ENCODE measurements at places on chromosomes 6 and 20.

- no peak for DNase-seq
Observed at GRCh38 chr6:112434896-112435435, 87.8 kb downstream of the RFPL4B start.

- DNase-seq: no peak
Observed at GRCh38 chr6:42287756-42288155, 70.1 kb upstream of the MRPS10 start.

- DNase-seq: no peak
Observed at GRCh38 chr20:45813006-45813340, 529 bp downstream of the UBE2C start.

- DNase-seq: peak; percentile 71
Observed at GRCh38 chr20:33862709-33863403, 51.7 kb downstream of the CHMP4B start.

DNA sequence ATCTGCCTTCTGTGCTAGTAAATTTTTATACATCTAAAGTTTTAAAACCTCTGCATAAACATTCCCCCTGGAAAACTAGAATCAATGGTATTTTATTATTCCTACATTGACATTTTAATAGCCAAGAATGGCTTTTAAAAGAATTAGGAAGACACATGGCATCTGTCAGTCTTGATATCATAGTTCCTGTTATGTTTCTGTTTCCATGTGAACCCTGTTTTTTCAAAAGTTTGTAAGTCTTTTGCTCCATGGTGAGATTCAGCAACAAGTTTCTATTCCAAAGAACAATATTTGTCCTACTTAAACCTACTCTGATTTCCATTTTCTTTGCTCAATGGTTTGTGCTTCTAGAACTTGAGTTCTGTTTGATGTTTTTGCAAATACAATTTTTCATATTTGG is 95.2 kb downstream of the PLEKHG1 start:
- DNase-seq: no peak

DNA sequence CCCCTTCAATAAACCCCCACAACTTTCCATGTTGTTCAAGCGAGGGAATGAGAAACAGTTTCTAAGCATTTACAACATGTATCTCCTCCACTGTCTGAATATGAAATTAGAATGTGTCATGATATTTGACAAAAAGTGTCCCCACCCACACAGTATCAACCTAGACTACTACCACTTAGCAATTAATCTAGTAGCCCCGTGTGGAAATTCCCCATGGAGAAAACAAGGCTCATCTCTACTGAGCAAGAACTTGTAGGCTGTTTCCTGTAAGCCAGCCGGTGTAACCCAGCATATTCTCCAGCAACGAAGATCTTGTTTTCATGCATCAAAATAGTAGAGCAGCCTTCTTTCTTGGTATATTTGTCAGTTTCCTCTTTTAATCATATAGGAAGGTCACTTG is 115.0 kb downstream of the IRF4 start:
- DNase-seq: no peak

- DNase-seq: no peak
Observed at GRCh38 chr6:106913676-106914280, 60.8 kb downstream of the CD24 start.

- no peak for DNase-seq
Observed at GRCh38 chr6:104428184-104428583, 431.5 kb downstream of the HACE1 start.

DNA sequence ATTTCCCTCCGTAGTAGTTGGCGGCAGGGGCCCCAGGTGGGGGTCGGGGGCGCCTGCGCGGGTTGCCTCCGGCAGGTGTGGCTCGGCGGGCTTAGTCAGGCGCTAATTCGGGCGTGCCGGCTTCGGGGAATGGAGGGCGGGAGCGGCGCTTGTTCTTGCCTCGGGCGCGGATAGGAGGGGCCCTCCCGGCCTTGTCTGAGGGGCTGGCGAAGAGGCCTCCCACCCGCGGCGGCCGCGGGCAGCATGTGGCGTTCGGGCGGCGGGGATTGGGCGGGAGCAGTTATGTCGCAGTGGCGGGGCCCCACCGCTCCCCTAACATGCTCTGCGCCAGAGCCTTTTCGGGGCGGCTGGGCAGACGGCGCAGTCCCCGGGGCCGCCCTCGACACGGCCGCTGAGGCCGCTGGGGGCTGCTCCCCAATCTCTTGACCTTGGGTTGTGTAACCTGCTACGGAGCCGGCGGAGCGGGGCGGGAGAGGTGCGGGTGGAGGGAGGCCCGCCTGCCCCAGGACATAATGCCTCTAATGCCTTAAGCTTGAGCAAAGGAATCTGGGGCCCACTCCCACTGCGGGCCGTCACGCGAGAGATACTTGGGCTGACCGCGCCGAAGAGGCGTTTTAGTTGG is 1.1 kb downstream of the AMD1 start:
- no peak for DNase-seq

DNA sequence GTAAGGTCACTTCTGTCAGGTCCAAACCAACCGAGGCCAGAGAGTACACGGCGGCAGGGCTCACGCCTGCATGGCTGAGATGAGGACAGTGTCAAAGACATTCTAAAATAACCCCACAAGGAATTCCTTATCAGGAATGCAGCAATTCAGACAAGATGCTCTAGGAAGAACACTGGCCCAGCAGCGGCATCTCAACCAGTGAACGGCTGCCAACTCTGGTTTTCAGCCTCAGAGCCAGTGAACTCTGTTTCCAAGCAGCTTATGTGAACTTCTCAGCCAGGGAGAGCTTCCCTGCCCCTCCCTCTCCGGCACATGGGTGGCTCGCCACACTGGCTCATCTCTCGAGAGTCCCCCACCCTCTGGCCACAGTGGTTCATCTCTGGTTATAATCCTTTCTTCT is 36.9 kb downstream of the KCNQ2 start:
- no peak for DNase-seq

DNA sequence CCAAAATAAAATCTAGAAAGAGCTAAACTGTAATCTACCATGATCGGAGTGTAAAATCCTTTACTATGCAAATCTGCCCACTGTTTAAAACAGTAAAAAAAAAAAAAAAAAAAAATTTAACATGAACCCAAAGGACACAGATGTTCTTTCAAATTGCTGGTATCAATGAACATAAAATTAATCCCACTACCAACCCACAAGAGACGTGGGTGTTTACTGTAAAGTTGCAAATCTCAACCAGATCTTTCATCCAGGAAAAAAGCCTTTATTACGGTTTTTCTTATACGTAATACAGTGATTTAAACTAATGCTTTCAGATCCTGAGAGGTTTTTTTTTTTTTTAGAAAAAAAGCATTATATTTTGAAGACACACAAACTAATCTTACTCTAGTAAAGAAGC is 2.5 kb downstream of the CDK19 start:
- DNase-seq: no peak

DNA sequence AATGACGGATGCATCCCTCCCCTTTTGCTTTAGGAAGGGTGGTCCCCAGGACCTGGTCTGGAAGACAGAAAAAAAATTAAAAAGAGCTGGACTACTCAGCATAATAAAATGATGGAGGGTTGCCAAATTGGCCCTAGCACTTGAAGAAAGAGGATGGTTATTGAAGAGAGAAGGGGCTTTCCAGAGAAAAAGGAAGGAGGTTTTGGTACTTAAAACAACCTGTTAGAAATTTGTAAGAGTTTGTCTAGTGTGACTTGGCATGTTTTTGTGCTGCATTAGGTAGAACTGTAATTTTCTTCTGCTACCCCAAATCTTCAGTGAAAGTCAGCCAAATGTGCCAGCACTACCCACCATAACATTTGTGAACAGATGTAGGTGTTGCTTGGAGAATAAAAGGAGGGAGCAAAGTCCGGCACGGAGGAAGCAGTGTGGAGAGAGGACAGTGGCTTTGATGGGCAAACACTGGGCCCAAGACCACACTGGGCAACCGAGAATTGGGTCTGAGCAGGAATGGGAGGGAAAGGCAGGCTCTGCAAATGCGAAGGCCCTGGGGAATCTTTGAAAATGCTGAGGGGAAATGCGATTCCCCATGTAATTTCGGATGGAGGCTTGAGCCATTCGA is 160.9 kb downstream of the QRSL1 start:
- no peak for DNase-seq

DNA sequence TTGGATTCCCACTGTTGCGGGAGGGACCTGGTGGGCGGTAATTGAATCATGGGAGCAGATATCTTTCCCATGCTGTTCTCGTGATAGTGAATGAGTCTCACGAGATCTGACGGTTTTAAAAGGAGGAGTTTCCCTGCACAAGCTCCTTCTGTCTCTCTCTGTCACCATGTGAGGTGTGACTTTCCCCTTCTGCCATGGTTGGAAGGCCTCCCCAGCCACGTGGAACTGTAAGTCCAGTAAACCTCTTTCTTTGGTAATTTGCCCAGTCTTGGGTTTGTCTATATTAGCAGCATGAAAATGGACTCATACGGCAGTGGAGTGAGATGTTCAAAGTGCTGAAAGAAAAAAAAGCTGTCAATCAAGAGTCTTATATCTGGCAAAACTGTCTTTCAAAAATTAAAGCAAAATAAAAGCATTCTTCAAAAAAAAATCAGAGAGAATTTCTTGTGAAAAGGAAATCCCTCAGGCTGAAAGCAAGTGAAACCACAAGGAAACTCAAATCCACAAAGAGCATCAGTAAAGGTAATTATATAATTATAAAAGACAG is 15.5 kb upstream of the KIF25 start:
- no peak for DNase-seq

DNA sequence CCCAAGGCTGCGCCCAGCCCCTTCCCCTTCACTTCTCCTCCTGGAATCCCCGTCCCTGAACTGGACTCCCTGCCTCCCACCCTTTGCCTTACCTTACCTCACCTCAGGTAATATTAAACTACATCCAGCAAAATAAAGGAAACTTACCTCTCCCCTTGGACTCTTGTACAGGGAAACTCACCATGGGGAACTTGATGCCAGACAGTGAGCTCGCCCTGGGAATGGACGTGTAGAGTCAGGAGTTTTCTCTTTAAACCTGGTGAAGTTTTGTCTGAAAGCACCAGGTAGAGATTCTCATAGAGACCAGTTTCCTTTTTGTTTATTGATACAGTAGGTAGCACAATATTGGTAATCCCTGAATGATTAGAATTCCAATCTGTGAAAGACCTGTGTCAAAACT is 544 bp upstream of the HLA-C start:
- DNase-seq: no peak

- DNase-seq: no peak
Observed at GRCh38 chr6:157253699-157254098, 69.6 kb downstream of the TMEM242 start.

DNA sequence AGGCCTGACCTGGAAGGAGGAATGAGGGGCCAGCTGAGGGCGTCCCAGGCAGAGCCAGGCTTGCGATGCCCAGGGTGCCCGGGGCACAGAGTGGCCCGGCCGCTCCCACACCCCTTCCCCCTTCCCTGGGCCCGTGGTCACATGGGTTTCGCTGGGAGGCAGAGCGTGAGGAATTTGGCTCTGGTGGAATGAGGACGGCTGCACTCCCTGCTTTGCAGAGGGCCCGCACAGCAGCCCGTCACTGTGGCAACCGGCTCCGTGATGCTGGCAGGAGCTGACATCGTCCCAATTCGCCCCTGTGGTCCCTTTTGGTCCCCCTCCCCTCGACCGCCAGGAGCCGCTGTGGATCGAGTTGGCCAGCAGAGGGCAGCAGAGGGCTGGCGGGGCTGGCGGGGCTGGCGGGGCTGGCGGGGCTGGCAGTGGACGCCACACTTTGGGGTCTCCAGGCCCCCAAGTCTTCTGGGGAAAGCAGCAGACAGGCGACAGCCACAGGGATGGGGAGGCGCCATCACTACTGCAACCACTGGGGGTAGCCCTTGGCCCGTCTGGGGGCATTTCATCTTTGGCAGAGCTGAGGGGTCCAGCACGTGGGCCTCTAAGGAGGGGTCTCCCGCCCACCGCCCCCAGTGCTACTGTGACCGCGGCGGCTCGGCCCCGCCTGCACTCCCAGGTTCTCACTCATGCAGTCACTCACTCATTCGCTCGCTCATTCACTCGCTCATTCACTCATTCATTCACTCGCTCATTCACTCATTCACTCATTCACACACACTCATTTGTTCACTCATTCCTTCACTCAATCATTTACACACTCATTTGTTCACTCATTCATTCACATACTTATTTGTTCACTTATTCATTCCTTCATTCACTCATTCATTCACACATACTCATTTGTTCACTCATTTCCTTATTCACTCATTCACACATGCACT is 49.7 kb upstream of the BHLHE23 start:
- peak; percentile 57 for DNase-seq

DNA sequence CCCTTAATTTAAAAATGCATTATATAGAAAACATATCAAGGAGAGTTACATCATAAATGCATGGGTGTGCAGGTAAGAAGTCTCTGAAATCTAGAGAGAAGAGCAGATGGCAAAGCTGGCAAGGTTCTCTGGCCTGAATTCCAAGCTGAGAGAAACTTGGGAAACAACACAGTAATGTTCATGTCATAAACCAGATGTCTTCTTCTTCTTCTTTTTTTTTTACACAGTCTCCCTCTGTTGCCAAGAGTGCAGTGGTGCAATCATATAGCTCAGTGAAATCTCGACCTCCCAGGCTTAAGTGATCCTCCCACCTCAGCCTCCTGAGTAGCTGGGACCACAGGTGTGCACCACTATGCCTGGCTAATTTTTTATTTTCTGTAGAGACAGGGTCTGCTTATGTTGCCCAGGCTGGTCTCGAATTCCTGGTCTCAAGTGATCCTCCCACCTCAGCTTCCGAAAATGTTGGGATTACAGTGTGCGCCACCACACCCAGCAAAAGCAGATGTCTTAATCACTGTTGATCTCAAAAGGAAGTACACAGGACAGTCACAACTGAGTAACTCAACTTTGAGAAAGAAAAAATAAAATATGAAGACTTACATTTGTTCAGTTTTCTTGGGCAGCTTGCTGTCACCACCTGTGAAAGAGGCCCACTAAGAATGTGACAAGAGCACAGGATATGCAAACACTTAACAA is 77.3 kb downstream of the DNAAF9 start:
- DNase-seq: no peak

- DNase-seq: no peak
Observed at GRCh38 chr6:142975365-142975764, 30.4 kb upstream of the HIVEP2 start.

GRCh38 chr6:1619673-1620503 is 10.2 kb downstream of the FOXC1 start:
- DNase-seq: no peak

DNA sequence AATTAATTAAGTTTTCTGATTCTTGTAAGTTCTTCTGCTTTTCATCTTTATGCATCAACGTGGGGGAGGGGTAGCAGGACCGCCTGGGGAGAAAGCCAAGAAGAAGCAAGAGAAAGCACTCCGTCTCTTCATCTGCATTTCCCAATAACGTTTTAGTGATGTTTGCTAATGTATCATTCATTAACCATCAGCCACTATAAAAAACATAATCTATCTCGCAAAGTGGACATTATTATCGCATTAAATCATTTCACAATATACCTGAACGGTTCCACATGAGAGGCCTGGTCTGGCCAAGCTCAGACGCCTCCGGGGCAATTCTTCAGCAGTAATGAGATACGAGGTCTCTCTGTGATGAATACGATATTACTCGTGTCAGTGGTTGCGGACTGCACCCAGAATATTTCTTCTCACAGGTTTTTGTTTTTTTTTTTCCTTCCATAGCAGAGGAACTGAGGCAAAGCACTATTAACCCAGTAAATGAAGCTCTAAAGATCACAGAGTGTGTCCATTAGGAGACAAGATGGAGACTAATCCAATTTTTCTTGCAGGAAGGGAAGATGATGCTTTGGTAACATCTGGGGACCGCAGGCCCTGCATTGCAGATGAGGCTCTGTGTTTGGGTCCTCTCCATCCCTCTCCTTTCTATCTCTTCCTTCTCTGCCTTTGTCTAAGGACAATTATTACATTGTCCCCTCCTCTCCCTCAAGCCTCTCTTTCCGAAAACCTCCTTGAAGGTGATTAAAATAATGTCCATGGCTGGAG is 156.1 kb downstream of the SLC35B3 start:
- no peak for DNase-seq
